ENCODE measurements at places on chromosomes 4 and X. TPM values are rescaled to one million over a fixed set of nuclear protein-coding genes. Genes with fewer than 3 reads are reported as not detected.
A peak's percentile ranks its signal among the peaks of the same experiment; 100 is the strongest.

Gene BEX2
- 4.6 TPM for total RNA-seq

Gene DMP1
- not detected for total RNA-seq

Gene MFAP3L
- total RNA-seq = 2.5 TPM

Gene MAGEA3
- total RNA-seq = not detected

Gene PRR32
- not detected for total RNA-seq

Gene ARMCX1
- total RNA-seq = 44.0 TPM

Gene SRPX
- 32.6 TPM for total RNA-seq

Gene RASGEF1B
- total RNA-seq = 15.4 TPM

Gene IDUA
- total RNA-seq = 29.7 TPM

Gene WAS
- total RNA-seq = 8.6 TPM

DNA sequence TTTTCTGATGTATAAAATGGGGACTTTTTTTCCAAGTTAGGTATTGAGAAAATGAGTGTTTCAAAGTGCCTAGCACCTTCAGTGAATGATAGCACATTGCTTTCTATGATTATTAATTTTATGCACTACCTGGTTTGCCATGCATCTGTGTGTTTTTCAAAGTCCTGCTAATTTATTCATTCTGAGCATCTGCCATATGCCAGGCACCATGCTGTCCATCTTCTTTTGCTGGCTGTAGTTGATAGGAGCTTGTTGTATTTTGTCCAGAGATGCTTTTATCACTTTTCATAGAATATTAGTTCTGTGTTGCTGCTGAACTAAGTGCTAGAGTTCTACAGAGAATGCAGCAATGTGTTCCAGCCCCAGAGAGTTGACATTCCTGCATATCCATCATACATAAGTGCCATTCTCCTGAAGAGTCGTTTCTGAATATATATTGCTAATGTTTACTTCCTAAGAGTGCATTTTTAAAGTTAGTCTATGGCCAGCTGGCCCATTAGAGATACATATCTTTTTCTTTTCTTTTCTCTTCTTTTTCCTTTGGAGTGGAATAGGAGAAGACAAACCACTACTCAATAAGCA, 49.0 kb upstream of the CLNK start:
- no peak for DNase-seq

DNA sequence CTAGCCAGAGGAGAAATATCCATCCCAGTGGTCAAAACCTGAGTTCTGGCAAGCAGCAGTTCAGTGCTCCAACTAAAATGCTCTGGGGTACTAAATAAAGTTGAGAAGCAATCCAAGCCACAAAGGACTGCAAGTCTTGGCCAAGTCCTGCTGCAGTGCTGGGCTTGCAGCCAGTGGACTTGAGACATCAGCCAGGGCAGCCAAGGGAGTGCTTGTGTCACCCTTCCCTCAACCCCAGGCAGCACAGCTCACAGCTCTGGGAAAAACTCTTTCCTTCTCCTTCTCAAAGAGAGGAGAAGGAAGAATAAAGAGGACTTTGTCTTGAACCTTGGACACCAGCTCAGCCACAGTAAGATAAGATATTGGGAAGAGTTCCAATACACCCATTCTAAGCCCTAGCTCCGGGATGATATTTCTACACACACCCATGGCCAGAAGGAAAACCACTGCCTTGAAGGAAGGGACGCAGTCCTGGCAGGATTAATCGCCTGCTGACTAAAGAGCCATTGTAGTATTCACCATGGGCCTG, 99.8 kb downstream of the PTCHD1 start:
- DNase-seq = peak; percentile 61

DNA sequence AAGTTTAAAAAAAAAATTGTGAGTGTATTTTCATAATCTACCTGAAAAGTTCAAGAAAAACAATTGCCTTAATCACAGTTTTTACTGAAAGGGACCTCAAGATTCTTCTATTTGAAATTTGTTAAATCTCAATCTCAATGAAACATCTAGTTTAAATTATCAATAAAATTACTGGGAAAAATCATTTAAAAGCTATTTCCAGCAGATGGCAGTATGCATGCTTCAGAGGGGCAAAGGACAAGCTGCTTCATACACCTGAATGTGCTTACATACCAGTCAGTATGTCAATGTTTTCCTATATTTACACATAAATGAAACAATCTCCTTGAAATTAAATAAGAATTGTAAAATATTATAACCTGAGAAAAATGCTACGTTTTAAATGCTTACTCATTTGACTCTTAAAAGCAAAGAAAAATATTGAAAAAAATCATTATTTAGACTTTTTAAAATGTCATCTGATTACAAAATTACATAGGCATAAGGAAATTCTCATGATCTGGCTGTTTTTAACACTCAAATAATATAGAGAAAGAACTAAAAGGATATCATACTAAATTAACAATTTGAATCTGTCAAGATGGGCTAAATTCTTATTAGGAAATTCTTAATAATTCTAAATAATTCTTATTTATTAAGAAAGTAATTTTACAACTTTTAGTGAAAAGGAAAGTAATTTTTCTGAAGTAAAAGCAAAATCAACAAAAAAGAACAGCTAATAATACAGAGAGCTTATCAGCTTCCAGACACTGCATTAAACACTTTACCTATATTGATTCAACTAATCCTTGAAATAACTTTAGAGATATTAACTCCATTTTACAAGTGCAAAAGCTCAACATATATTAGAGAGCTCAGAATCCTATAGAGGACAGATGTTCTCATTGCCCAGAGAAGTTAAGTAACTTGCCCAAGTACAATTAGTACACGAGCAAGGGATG, 242.1 kb downstream of the ADAMTS3 start:
- DNase-seq = no peak

GRCh38 chrX:104668550-104668949, 102.6 kb downstream of the IL1RAPL2 start:
- no peak for DNase-seq

DNA sequence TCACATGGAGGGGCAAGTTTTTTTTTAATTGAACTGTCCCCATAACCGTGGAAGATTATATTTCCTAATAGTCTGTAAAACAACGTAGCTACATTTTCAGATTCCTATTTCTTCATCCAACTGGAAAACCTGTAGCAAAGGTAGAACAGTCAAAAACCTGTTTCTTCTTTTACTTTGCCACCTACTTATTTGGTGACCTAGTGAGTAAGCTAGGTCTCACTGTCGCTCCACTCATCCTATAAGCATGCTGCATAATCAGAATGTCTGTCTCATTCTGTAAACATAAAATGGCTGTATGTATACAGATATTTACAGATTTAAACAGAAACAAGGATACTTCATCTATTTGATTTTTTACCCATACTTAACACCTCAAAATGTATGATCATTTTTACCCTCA, 20.4 kb downstream of the MAML3 start:
- no peak for DNase-seq

DNA sequence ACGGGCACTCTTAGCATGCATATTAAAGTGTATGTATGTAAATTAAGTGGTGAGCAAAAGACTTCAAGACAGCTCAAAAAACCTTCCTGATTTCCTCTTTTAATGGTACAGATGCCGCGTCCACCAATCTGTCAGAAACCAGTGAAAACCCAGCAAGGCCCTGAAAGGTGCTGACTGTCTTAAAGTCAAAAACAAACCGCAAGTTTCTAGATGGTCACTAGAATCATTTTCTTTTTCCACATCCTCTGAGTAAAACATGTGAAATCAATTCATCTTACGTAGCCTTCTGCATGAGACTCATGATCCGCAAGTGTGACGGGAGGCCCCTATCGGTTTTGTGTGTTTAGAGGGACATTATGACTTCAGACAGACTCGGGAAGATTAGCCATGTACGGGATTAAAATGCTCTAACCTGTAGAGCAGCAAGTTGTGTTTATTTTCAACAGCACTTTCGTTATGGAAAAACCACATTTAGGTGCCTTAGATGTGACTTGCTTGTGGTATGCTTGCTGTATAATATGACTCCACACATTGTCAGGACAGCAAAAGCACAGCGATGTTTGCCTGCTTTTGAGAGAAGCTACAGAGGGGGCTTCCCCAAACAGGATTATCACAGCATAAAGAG, 88.2 kb upstream of the STS start:
- DNase-seq = no peak

DNA sequence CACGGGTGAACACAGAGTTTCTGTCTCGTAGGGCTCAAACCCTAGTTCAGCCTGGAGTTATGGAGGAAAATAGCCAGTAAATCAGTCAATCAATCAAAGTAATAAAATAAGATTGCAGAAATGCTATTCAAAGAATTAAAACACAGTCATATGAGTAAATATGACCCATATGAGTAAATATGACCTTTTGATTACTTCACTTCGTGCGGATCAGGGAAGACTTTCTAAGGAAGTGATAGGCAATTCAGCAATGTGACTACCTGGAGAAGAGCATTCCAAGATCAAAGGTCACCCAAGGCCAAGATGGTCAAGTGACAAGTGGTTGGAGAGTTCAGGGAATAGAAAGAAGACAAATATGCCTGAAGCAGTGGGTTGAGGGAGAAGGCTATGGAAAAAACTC, 722.6 kb downstream of the ADGRL3 start:
- DNase-seq = no peak

DNA sequence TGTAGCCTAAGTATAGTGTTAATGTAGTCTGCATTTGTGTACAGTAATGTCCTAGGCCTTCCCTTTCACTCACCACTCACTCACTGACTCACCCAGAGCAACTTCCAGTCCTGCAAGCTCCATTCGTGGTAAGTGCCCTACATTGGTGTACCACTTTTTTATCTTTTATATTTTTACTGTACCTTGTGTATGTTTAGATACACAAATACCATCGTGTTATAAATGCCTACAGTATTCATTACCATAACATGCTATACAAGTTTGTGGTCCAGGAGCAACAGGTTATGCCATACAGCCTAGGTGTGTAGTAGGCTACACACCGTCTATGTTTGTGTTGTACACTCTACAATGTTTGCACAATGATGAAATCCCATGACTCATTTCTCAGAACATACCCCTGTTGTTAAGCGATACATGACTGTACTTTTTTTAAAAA, 15.4 kb downstream of the TSPAN5 start:
- DNase-seq = peak; percentile 17

DNA sequence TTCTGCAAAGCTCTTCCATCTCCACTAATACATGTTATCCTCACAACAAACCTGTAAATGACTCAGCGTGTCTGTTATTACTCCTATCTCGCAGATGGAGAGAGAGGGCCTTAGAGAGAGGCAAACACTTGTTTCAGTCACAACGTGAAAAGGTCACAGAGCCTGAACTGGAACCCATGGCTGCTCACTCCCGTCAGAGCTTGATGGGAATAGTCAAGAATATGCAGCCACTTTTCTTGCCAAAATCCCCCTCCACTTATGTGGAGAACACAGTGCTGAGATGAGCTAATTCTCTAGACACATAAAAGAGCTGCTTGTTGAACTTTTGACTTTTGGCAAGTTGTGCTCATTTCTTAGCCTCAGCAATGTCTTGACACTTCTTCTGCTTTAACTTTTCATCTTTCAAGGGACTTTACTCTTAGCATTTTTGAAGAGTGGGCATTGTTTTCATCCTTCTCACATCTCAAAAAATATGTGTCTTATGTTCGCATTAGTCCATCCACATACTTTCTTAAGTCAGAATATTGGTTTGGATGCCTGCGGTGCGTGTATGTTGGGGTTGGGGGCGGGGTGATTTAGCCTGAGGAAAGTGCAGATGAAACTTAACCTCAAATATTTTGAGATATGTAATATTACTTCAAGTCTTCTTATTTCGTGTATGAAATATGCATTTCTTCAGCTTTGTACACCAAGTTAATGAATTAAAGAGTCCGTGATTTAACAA, 69.2 kb downstream of the SYNPO2 start:
- no peak for DNase-seq

DNA sequence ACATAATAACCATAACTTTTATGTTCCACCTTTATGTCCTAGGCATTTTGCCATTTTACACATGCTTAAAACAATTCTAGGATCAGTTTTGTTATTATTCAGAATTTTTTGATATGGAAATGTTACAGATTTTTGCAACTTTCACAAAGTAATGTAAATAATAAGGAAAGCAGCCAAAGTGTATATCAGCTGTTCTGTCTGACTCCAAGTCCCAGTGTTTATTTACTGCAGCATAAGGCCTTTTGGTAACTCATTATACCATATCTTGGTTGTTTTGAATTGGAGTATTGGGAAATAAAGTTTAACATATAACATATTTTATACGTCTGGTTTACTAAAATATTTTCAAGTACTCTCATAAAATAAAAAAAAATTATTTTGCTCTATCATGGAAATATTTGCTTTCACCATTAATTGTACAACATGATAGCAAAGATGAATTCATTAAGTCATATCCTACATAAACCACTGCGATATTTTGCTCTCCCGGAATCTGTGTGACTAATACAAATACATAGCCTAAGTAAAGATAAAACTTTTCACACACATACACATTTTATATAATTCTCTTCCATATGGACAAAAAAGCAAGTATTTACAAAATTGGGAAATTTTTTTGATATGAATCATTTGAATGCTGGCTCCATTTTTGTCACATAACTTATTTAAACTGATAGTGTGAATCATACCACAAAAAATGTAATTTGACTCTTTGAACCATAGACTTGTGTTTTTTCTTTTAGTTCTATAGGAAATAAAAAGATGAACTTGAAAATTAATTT, 399.0 kb downstream of the PABPC4L start:
- DNase-seq = no peak

GRCh38 chr4:97911236-97911906, 231.9 kb downstream of the STPG2 start:
- DNase-seq = no peak
